ENCODE measurements at places on chromosomes 4 and X. TPM values are rescaled to one million over a fixed set of nuclear protein-coding genes. Genes with fewer than 3 reads are reported as not detected.

Gene PWWP3B
- total RNA-seq, result 0.06 TPM

Gene ADH6
- total RNA-seq, result not detected

Gene NHSL2
- 9.1 TPM for total RNA-seq

Gene TBC1D25
- total RNA-seq, result 5.4 TPM

Gene DUX4
- total RNA-seq, result not detected

Gene SMC1A
- total RNA-seq, result 15.7 TPM
